ENCODE measurements at places on chromosomes 12 and 14. TPM values are rescaled to one million over a fixed set of nuclear protein-coding genes. Genes with fewer than 3 reads are reported as not detected.

DNA sequence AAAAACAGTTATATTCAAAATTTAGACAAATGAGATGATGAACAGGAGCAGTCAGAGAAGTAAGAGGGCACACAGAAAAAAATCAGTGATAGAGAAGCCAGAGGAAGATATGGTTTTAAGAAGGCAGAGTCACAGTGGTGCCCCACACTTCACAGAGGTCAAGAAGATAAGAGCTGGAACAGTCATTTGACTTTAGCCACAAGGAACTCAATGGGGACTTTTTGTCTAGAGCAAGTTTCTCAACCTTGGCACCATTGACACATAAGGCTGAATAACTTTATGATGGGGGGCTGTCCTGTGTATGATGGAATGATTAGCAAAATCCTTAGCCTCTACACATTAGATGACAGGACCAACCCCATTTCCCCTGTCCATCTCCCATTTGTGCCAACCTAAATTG, 172.8 kb upstream of the PLEKHG7 start:
- H3K4me3 ChIP-seq = no peak overlapping the region
- no peaks in the 10 kb centered on the region for H3K4me1 ChIP-seq
- no peak for DNase-seq

The UNC79 gene
- 0.17 TPM for total RNA-seq

GRCh38 chr14:93379831-93380230, 32.8 kb downstream of the COX8C start:
- no peak for DNase-seq
- H3K4me1 ChIP-seq = no peaks in the 10 kb centered on the region
- H3K27me3 ChIP-seq = no peaks in the 10 kb centered on the region
- no peak overlapping the region for H3K4me3 ChIP-seq

The CLEC2D gene
- total RNA-seq = 6.8 TPM

- no peaks in the 10 kb centered on the region for H3K4me1 ChIP-seq
- H3K36me3 ChIP-seq = no peaks in the 10 kb centered on the region
- no peak overlapping the region for H3K27ac ChIP-seq
These were observed 66.4 kb upstream of the FLRT2 start for GRCh38 chr14:85463512-85463911.

The MYBPC1 gene
- 4.2 TPM for total RNA-seq

The RNASE12 gene
- total RNA-seq = not detected

DNA sequence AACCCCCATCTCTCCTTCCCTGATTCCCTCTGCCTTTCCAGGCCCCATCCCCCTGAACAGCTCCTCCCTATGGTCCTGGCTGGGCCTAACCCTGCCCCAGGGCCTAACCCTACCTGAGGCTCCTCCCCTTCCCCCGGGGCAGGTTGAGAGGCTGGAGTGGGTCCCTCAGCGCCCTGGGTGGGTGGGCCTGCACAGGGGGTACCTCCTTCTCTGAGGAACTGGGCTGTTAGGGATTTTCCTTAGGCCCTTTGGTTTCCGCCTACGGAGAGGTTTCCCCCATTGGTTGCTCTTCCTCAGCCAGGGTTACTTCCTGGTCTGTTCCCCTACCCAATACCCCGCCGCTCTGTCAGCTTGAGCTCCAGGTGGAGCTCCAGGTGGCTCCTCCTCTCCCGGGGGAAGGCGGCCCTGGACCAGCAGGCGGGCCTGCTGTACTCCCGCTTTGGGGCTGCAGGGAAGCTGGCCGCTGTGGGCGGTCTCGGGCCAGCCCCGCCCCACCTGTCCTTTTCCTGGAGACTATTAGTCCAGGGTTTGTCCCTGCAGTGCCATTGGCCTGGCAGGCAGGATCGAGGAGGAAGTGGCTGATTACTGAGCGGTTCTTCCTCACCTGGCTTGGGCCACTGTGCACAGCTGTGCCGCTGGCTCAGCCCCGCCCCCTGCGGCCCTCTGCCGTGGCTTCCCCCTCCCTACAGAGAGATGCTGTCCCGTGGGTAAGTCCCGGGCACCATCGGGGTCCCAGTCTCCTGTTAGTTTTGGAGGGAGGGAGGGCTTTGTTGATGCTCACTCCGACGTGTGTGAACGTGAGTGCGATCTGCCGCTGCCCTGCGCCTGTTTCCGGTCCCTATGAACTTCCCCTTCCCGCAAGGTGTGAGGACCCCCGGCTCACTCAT, 2.5 kb downstream of the C12orf57 start:
- H3K36me3 ChIP-seq = no peaks in the 10 kb centered on the region
- H3K4me3 ChIP-seq = peak overlapping the region; percentile 33
- H3K4me1 ChIP-seq = peaks cover 14% of the 10 kb centered on the region
- DNase-seq = peak; percentile 96
- no peaks in the 10 kb centered on the region for H3K27me3 ChIP-seq
- peak overlapping the region; percentile 98 for H3K27ac ChIP-seq

DNA sequence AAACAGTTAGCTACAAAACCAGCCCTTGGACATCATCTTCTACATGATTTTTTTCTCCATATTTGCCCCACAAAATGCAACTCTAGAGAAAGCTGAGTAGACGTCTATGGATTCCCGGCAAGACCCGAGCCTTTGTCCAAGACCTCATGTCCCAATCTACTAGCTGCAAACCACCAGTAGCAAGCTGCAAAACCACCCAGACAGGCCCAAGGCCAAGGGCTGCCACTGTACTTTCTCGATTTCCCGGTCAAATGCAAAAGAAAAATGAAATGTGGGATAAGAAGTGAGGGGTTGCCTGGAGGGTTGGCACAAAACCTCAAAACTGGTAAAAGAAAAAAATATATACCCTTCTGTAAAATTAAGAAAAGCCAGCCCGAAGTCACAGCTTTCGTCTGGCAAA, 2.9 kb upstream of the SIX6 start:
- DNase-seq = no peak
- H3K4me1 ChIP-seq = no peaks in the 10 kb centered on the region
- no peak overlapping the region for H3K27ac ChIP-seq
- no peaks in the 10 kb centered on the region for H3K36me3 ChIP-seq

- DNase-seq = no peak
- H3K27me3 ChIP-seq = no peaks in the 10 kb centered on the region
- H3K36me3 ChIP-seq = no peaks in the 10 kb centered on the region
These were observed 9.1 kb upstream of the RNF34 start for GRCh38 chr12:121390856-121391255.

DNA sequence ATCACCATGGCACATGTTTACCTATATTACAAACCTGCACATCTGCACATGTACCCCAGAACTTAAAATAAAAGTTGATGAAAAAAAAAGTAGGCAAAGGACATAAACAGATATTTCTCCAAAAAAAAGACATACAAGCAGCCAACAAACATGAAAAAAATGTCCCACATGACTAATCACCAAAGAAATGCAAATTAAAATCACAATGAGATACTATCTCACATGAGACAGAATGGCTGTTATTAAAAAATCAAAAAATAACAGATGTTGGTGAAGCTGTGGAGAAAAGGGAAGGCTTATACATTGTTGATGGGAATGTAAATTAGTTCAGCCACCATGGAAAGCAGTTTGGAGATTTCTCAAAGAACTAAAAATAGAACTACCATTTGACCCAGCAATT, 68.0 kb upstream of the FAR2 start:
- H3K4me3 ChIP-seq = no peak overlapping the region
- no peaks in the 10 kb centered on the region for H3K27me3 ChIP-seq
- H3K27ac ChIP-seq = no peak overlapping the region
- H3K36me3 ChIP-seq = no peaks in the 10 kb centered on the region

DNA sequence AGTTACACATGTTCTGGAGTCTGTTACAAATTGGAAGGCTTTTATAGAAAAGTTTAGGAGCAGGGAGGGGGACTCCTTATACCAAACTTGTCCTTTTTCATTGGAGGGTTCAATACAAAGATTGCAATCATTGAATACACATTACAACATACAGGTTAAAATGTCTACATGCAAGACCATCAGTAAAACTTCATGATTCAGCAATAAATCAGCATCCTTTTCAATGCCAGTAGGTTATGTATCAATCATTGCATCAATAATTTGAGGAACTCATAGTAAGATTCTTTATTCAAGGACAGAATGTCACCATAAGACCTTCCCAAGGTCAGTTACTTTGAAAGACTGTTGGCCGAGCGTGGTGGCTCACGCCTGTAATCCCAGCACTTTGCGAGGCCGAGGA, 16.5 kb upstream of the GALNT8 start:
- no peak for DNase-seq
- H3K27ac ChIP-seq = no peak overlapping the region
- H3K4me1 ChIP-seq = no peaks in the 10 kb centered on the region
- H3K4me3 ChIP-seq = no peak overlapping the region
- no peaks in the 10 kb centered on the region for H3K36me3 ChIP-seq
- no peaks in the 10 kb centered on the region for H3K27me3 ChIP-seq

GRCh38 chr14:53458368-53458814, 305.3 kb upstream of the DDHD1 start:
- no peak overlapping the region for H3K27ac ChIP-seq
- no peak overlapping the region for H3K4me3 ChIP-seq
- H3K27me3 ChIP-seq = no peaks in the 10 kb centered on the region
- no peaks in the 10 kb centered on the region for H3K4me1 ChIP-seq
- no peak for DNase-seq

- no peak overlapping the region for H3K4me3 ChIP-seq
- H3K27ac ChIP-seq = no peak overlapping the region
- H3K4me1 ChIP-seq = no peaks in the 10 kb centered on the region
- H3K27me3 ChIP-seq = no peaks in the 10 kb centered on the region
- H3K36me3 ChIP-seq = no peaks in the 10 kb centered on the region
These were observed 45.5 kb downstream of the YEATS4 start for GRCh38 chr12:69404851-69405565.

DNA sequence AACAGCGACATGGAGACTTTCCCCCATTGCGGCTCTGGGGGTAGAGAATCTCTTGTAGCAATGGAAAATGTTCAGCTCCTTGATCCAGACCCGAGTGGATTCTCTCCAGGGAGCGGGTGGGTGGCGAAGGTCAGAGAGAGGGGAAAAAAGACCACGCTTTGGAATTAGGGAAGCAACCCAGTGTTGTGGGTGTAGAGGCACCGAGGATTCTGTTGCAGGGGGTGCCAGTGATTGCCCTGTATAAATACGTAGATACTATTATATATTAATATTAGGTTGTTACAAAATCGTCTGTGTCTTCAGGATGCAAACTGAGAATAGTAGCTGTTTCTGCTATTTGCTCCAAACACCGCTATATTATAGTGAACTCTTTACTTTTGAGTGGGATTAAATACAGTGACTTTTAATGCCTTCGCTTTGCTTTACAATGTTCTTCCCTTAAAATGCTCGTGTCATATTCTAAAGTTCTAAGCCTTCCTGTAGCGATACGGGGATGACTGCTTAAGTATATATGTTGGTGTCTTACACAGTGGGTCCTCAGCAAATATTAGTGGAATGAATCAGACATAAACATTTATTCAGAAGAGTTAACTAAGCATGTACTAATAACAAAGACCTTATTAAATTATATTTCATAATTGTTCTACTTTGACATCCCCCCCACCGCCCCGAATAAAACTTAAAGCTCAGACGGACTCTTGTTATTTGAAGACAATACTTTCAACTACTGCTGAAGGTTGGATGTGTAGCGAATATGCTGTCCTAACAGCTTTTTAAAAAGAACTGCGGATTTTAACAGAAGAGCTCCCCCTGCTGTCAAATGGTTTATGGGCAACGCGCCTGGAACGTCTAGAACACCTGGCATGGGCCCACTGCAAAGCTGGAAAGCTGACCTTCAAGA, 136.4 kb upstream of the KRAS start:
- no peaks in the 10 kb centered on the region for H3K36me3 ChIP-seq
- H3K27ac ChIP-seq = peak overlapping the region; percentile 98
- DNase-seq = peak; percentile 91
- peaks cover 11% of the 10 kb centered on the region for H3K4me1 ChIP-seq
- H3K27me3 ChIP-seq = no peaks in the 10 kb centered on the region

The GLIPR1L2 gene
- 0.22 TPM for total RNA-seq
